ENCODE measurements at places on chromosomes 5 and 9. TPM values are rescaled to one million over a fixed set of nuclear protein-coding genes. Genes with fewer than 3 reads are reported as not detected.

DNA sequence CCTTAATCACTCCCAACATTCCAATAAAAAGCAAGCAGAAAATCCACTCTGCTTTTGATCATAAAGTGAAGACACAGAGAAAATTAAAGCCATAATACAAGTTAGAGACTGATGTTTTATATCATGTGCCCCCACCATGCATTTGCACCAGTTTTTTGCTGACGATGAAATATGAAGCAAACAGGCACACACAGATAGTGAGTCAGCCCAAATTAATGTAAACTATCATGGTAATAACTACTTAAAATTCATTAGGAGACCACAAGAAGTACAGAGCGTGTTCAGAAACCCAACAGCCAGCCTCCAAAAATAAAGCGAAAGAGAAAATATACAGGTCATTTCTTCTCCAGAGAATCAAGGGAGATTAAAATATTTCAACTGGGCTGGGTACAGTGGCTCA, 46.4 kb upstream of the KDM4C start:
- no peak for DNase-seq

DNA sequence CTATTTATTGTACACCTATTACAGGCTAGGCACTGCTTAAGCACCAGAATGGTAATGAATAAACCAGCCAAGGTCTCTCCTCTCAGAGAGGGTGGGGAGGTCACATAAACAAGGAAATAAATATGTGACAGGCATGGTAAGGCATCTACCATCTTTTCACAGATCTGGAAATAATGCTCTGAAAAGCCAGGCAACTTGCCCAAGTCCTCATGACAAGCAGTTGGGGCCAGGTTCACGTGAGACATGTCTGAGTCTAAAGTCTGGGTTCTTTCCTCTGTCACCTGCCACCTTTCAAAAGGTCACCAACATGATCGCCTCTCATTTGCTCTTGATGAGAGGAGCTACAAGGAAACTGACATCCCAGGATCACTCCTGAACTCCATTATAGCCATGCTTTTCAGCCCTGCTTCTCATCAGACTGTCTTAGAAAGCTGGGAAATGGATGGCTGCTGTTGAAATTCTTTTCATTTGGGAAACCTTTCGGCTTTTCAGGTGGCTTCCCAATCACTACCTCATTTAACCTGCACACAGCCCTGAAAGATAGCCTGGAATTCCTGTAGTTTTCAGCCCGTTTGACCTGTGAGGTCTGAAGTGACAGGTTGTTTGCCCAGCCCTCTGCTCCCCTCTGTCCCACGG, 123.1 kb downstream of the CRB2 start:
- DNase-seq: no peak

Gene PLPP7
- 0.13 TPM for total RNA-seq

GRCh38 chr5:146016764-146017484, 80.5 kb downstream of the SH3RF2 start:
- DNase-seq: no peak

GRCh38 chr5:55986931-55987330, 7.8 kb downstream of the IL6ST start:
- DNase-seq: no peak

Gene TMEM174
- total RNA-seq: not detected

DNA sequence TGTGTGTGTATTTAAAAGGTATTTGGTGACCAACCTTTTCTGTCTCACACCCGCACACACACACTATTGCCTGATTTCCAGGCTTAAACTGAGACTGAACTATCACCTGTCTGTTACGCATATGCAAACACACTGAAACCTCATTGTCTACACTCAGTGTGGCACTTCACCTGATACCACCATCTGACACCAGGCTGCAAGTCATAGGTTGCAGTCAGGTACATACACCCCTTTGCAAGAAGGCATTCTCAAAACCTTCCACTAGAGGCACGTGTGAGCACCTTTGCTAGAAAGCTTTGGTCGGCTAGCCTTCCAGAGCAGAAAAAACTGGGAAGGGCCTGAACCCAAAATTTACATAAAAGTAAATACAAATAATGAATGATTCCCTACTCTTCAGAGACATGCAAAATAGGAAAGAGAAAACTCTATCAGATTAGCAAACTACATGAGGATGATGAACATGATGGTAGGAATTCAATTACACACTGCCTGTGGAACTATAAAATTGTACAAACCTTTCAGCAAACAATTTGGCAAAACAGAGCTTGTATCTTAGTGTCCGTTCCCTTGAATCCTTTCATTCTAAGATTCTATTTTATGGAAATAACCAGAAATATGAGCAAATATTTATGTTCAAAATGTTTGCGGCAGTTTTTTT, 5.9 kb upstream of the FOXD1 start:
- DNase-seq: peak; percentile 70

Data from T-cell (primary cell).